ENCODE measurements at places on chromosomes 1 and 21.

DNA sequence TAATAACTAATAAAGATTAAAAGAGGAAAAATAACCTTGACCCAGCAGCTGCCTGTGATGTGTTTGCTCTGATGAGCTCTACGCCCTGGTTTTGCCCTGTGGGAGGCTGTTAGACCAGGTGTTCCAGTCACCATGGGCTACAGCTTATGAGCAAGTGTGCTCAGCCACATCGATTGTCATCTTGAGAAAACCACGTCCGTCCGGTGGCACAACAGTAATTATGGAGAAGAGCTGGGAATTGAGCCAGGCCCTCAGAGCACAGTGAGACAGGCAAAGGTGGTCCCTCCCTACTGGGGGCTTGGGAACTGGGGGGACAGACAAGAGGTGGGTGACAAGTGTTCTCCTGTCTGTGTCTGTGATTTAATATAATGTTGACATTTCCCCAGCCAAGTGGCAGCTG lies 420.5 kb downstream of the MATN1 start:
- no peak for DNase-seq

DNA sequence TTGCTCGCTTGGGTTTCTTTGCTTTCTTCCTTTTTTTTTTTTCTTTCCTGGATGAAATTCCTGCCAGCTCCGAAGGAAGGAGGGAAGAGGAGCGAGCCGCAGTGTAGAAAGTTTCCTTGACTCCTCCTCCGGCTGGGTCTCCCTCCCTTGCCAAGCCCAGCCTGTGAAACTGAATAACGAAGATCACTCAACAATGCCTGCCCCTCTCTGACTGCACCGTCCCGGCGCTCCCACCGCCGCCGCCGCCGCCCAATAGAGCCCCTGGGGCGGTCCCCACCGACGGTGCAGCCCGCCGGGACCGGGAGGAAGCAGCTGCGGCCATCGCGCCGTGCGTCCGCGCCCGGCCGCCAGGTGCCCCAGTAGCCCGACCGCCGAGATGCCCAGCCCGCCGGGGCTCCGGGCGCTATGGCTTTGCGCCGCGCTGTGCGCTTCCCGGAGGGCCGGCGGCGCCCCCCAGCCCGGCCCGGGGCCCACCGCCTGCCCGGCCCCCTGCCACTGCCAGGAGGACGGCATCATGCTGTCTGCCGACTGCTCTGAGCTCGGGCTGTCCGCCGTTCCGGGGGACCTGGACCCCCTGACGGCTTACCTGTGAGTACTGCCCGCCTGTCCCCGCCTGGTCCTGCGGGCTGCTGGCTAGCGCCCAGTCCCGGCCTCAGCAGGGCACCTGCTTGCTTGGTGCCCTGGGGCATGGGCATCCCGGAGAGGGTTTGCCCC lies at the start of gene LGR6:
LGR6 (plus strand) TSS at position 186 of the 714 bp plus-strand sequence; CDS start at position 377, 191 bp downstream.
- no peak for DNase-seq

DNA sequence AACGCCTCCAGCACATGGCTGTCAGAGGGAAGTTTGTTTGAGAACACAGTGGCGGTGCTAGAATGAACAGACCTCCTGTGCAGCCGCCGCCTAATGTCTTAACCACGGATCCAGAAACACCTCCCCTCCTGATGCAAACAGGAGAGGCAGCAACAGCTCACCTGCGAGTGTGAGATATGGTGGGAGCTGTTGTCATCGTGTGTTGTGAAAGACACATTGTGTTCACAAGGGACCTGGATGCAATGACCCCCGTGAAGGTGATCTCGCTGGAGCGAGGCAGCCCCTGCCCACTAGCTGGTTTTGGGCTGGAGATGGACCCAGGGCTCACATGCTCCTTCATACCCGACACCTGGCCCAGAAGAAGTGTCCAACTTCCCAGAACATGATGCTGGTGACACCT lies 315.3 kb upstream of the C1orf174 start:
- no peak for DNase-seq

- DNase-seq: no peak
These were observed 32.7 kb upstream of the GLIS1 start for GRCh38 chr1:53771648-53772047.
